ENCODE measurements at places on chromosomes 5 and 9. TPM values are rescaled to one million over a fixed set of nuclear protein-coding genes. Genes with fewer than 3 reads are reported as not detected.

Gene TAF11L5
- total RNA-seq, result not detected

Gene ARL10
- 8.8 TPM for total RNA-seq

Gene BRINP1
- 0.82 TPM for total RNA-seq

Gene MARCOL
- total RNA-seq, result not detected

Gene CCDC112
- total RNA-seq, result 22.2 TPM

Gene TOR4A
- 33.5 TPM for total RNA-seq

Gene TNPO1
- 111 TPM for total RNA-seq

Gene ANKRD18A
- 2.4 TPM for total RNA-seq

Gene TYRP1
- total RNA-seq, result not detected

Gene C7
- total RNA-seq, result 0.13 TPM

Gene MYORG
- 3.8 TPM for total RNA-seq

Gene ENHO
- not detected for total RNA-seq

Gene SPATA9
- not detected for total RNA-seq

Gene OR1J4
- total RNA-seq, result not detected

Gene FOXI1
- total RNA-seq, result not detected

Gene LMBRD2
- total RNA-seq, result 6.7 TPM

Gene IL4
- total RNA-seq, result not detected

Gene BHMT2
- 3.7 TPM for total RNA-seq

Gene WHRN
- total RNA-seq, result 8.1 TPM

Gene SPINK6
- not detected for total RNA-seq

Gene CCDC192
- not detected for total RNA-seq

Gene BTNL9
- 0.21 TPM for total RNA-seq

Gene LHX3
- not detected for total RNA-seq

Gene DMGDH
- total RNA-seq, result 2.9 TPM

Gene TTC16
- total RNA-seq, result not detected

Gene SLC1A3
- total RNA-seq, result 4.3 TPM

Gene SLC45A2
- total RNA-seq, result not detected

Gene MLANA
- total RNA-seq, result not detected

Gene FAM151B
- total RNA-seq, result 3.8 TPM

Gene PDE6A
- total RNA-seq, result not detected

Gene SMIM23
- not detected for total RNA-seq

Gene TPRN
- 20.1 TPM for total RNA-seq

Gene CD180
- total RNA-seq, result not detected

Gene MCTP1
- total RNA-seq, result 12.7 TPM

Gene RORB
- not detected for total RNA-seq

Gene PFN3
- total RNA-seq, result not detected

Gene ENC1
- total RNA-seq, result 72.5 TPM

Gene LTC4S
- total RNA-seq, result 0.41 TPM

Gene ANKRD31
- 0.21 TPM for total RNA-seq

Gene SH3GL2
- 3.5 TPM for total RNA-seq

Gene SHISAL2B
- total RNA-seq, result not detected

Gene ZDHHC11B
- 0.55 TPM for total RNA-seq

Gene ACSL6
- under 0.01 TPM for total RNA-seq

Gene SPATA31E1
- not detected for total RNA-seq

Gene C5orf58
- total RNA-seq, result not detected

Gene DMRTA1
- 1.1 TPM for total RNA-seq

Gene SLC25A48
- total RNA-seq, result not detected

Gene PLEKHG4B
- 5.4 TPM for total RNA-seq

Gene PCDHGB7
- 14.1 TPM for total RNA-seq

Gene SPATA6L
- 2.5 TPM for total RNA-seq

Data from kidney epithelial cell (primary cell).